Tongue (tissue), 3 donors: ENCODE measurements at places on chromosomes 7 and 10. TPM values are rescaled to one million over a fixed set of nuclear protein-coding genes. Genes with fewer than 3 reads are reported as not detected.

PTPRZ1 gene
- 31.5 TPM for total RNA-seq

RFC2 gene
- 17.6 TPM for total RNA-seq

STEAP4 gene
- 11.9 TPM for total RNA-seq

PTN gene
- total RNA-seq = 85.1 TPM

COL17A1 gene
- total RNA-seq = 130 TPM

PIK3AP1 gene
- total RNA-seq = 9.8 TPM

NPFFR1 gene
- not detected for total RNA-seq

LIPN gene
- not detected for total RNA-seq

IQUB gene
- total RNA-seq = 1.2 TPM

OR2A5 gene
- not detected for total RNA-seq

ATG9B gene
- total RNA-seq = 25.8 TPM

CYP3A4 gene
- not detected for total RNA-seq

RARRES2 gene
- 35.5 TPM for total RNA-seq

UCN3 gene
- total RNA-seq = not detected

STAG3 gene
- 0.72 TPM for total RNA-seq

GIMAP1 gene
- total RNA-seq = 3.2 TPM

LRRC27 gene
- total RNA-seq = 10.2 TPM

ZNF25 gene
- total RNA-seq = 27.5 TPM

HNRNPA2B1 gene
- total RNA-seq = 257 TPM

SOSTDC1 gene
- total RNA-seq = 21.8 TPM

GBF1 gene
- total RNA-seq = 37.4 TPM
